Islet precursor cell (in vitro differentiated cells): ENCODE measurements at places on chromosomes 5 and 9.

GRCh38 chr5:14016549-14016948 lies 72.1 kb upstream of the DNAH5 start:
- DNase-seq: no peak

DNA sequence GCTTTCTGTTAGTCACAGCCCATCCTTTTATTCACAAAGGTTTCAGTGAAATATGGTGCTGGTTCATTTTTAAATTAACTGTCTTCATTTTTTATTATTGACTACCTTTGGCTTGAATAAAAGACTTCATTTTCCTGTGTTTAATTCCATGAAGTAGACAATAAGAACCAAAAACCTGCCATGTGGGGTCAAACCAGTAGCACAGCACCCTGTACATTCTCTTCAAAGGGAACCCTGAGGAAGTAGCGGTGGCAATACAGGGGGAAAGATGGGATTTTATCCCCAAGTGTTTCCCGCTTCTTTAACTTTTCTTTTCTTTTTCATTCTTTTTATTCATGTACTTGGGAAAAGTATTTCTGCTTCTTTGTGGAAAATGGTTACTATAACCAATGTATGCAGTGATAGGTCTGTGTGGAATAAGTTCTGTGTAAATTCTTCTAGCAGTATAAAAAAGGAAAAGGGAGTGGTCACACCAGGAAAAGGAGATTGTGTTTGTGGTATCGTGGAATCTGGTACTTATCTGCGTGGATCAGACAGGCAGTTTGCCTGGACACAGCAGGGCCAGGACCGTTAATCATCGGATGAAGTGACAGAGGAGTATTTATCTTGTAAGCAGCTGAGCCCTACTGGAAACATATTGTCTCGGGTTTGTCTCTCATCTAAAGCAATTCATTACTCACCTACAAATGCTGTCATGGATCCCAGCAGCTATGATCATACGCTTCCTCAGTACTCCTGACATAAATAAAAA lies 94.2 kb downstream of the PPIC start:
- DNase-seq: peak; percentile 64

DNA sequence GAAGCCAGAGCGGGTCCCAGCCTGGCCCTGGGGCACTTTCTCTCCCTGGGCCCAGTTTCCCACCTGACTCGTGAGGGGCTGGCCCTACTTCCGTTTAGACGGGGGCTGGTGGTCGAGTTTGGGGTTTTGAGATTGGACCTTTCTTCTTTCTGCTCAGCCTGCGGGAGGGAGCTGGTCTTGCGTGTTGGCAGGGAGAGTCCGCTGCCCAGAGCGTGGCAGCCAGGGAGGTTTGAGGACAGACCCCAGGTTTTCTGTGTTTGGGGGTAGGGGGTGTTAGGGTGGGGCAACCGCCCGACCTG lies 6.0 kb upstream of the PITX1 start:
- DNase-seq: no peak

GRCh38 chr9:121286973-121287741 lies 19.2 kb downstream of the GSN start:
- peak; percentile 98 for DNase-seq

GRCh38 chr5:139443831-139444453 lies 4.6 kb upstream of the DNAJC18 start:
- DNase-seq: no peak

DNA sequence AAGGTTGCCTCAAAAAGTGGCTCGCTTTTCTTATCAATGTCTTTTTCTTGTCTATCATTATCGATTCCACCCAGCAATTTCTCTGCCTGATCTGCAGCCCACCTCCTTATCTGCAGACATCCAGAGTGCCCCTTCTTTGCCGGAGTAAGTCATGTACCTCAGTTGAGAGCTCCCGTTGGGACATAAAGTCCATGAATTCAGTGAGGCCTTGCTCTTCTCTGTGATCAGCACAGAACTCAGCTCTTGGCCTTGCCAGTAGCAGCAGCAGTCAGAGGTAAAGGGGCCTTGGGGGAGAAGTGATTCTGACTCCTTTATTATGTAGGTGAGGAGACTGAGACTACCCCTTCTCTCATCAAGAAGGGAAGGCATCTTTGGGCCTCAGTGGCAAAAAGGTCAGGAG lies 24.9 kb upstream of the DCAF12 start:
- DNase-seq: no peak

DNA sequence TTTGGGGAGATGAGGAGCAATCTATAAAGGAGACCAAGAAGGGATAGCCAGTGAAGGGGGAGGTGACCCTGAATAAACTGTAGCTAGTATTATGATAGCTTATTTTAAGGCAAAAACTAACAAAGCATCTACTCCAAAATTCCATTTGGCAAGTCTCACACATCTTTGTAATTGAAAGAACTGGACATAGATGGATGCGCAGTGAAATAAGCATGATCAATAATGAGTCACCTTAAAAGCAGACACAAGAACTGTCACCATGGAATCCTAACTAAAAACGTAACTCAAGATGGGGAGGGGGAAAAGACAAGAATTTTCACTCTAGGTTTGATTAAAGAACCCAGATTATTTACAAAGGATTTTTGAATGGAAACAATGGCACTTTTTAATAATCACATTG lies 164.5 kb downstream of the MED27 start:
- no peak for DNase-seq

GRCh38 chr9:75112789-75113188 lies 24.5 kb downstream of the OSTF1 start:
- DNase-seq: no peak

DNA sequence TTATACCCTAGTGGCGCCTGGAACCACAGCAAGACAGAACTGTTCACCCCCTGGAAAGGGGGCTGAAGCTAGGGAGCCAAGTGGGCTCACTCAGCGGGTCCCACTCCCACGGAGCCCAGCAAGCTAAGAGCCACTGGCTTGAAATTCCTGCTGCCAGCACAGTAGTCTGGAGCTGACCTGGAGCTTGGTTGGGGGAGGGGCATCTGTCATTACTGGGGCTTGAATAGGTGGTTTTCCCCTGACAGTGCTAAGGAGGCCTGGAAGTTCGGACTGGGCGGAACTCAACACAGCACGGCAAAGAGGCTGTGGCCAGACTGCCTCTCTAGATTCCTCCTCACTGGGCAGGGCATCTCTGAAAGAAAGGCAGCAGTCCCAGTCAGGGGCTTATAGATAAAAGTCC lies 19.5 kb downstream of the BTNL3 start:
- peak; percentile 73 for DNase-seq

DNA sequence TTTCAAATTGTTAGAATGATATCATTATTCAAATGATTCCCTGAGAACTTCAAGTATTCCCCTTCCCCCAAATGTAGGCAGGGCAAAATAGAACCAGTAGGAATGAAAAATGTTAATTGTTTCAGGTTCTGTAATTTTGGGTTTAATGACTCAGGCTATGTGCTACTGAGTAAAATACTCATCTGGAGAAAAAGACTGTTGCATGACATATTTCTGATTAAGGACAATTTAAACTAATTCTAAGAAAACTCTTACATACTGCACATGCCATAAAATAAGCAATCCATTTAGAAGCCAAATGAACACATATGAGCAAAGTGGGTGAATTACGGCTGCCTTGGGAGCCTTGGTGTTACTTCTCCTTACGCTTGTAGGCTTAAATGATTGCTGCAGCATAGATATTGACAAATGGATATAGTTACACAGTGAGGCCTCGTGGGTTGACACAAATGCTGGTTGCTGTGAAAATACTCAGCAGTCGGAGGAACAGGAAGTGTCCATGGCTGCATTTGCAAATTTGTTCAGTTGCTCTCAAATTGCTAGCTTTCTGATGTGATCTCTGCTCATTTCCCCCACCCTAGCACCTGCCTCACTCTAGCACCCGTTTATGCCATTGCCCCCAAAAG lies 174.9 kb upstream of the DMAC1 start:
- DNase-seq: no peak

DNA sequence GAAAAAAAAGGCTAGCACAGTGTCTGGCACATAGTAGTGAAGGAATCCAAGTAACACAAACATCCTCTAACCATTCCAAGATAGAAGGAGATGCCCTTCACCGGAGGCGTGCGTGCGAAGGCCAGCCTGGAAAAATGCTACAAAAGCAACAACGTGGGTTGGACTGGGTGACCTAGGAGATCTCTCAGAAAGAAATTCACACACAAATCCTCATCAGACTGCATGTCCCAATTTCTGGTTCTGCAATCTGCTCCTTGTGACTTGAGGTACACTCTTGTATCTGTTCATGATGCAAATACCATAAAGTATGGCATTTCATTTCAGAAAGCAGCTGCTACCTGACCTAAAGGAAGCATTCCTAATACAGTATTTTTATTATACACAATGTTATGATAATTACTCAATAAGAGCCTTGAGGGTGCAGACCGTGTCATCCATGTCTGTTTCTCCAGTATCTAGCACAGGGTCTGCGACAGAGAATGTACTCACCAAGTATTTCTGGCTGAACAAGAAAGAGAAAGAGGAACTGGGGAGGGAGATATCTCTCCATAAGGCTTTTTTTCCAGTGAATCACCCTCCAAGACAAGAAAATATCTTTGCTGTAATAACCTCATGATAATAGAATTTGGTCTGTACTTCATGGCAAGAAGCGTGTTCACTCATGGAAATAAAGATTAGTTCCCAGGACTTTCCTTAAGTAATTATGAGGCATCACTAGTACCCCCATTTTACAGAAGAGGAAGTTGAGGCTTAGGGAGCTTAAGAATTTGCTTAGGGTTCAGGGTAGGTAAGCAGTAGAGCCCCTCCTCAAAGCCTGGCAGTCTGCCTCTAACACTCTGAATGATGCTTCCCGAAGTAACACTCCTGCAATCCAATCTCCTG lies 138.3 kb downstream of the CDK5RAP2 start:
- DNase-seq: no peak

DNA sequence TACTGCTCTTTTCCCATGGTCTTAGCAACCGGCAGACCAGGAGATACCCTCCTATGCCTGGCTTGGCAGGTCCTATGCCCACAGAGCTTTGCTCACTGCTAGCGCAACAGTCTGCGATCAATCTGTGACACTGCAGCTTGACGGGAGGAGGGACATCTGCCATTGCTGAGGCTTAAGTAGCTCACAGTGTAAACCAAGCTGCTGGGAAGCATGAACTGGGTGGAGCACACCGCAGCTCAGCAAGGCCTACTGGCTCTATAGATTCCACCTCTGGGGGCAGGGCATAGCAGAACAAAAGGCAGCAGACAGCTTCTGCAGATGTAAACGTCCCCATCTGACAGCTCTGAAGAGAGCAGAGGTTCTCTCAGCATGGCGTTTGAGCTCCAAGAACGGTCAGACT lies 40.4 kb downstream of the MCTP1 start:
- no peak for DNase-seq

- no peak for DNase-seq
Measured at GRCh38 chr5:124650147-124650561, 96.3 kb downstream of the ZNF608 start.

DNA sequence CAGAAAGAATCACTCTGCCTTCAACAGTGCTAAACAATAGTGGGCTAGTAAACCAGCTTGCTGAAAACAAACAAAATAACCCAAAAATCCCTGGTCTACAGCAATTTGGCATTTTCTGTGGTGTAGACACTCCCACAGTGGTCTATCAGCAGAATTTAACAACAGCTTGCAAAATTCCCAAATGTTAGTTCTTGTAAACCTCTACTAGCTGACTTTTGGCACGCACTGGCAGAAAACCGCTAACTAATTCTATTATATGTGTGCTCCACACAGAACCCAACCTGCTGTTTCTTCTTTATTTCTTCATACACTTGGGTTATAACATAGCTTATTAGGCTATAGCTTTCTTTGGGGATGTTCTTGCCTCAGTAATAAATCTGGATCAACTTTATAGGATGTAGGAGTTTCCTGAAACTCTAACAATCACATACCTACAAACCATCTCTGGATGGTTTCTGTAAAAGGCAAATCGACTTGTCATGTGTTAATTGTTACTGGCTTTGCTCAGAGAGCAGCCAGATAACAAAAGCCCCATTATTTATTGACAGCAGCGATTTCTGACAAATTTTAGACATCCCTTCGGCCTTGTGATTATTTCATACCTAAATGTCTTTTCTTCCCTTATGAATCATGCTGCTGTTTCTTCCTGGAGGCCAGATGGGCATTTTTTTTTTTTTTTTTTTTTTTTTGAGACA lies 82.7 kb upstream of the NAA35 start:
- no peak for DNase-seq

DNA sequence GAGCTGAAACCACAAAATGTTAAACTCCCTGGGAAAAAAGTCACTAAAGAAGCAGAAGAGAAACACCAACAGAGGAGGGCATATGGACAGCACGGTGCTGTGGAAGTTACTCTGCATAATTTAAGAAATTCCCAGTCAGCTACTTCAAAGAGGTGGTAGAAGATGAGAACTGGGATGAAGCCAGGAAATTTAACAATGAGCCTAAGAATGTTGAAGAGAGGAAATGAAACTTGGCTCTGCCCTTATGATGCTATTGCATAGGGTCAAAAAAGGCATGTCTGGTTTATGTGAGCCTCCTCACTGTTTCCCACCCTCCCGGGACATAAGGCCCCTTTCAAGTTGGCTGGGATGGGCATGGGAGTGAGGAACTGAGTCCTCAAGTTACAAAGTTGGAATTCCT lies 25.4 kb upstream of the SNX18 start:
- DNase-seq: no peak

DNA sequence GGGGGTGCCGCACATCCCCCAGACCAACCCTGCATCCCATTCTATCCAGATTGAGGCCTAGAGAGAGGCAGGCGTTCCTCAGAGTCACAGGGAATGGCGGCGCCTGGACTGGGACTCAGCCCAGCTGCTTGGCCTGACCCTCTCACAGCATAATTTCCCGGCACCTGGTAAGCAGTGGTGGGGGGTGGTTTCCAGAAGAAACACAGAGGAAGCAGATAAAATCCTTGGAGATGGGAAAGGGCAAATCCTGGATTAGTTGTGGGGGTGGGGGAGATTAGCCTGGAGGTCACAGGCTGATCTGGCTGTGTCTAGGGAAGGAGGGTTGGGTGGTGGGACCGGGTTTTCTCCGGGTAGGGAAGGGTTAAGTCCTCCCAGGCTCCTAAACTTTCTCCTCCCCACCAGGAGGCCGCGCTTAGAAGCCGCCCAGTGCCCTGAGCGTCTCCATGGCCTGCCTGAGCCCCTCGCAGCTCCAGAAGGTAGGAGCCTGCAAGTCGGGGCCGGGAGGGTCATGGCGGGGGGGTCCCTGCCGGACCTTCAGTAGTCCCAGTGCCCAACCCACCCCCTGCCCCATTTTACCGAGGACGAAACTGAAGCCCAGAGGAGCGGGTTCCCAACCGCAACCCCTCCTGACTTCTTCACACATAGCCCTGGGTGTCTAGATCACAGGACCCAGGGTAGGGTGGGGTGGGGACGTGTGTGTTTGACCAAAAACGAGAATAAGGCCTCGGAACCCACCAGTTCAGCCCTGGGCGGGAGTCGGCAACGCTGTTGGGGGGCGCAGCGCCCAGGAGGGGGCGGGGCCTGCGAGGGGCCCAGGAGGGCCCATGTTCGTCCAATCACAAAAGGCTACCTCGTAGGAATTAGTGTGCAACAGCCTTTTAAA lies 1.3 kb downstream of the PHYHD1 start:
- peak; percentile 89 for DNase-seq

DNA sequence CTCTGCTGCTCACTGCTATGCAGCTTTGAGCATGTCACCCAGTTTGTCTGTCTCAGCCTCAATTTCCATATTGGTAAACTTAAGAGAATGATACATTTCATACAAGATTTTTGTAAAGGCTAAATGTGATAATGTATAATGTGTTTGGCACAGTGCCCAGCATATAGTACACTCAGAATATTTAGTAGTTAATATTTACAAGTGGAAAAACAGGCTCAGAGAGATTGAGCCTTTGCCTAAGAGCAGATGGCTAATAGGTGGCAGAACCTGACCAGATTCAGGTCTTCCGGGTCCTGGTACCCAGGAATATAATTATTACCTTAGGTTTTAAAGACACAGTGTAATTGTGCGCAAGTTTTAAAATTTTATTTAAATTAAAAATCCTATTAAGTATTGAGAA lies 46.8 kb upstream of the KIAA1958 start:
- no peak for DNase-seq
